ENCODE measurements at places on chromosomes 7 and 10.

GRCh38 chr10:12489806-12490205 lies 140.5 kb downstream of the CAMK1D start:
- DNase-seq, result no peak

GRCh38 chr7:151438864-151439601 lies 908 bp downstream of the CRYGN start:
- no peak for DNase-seq

- no peak for DNase-seq
Observed at GRCh38 chr7:24609059-24609458, 35.8 kb downstream of the PALS2 start.

GRCh38 chr7:129559564-129559963 lies 52.0 kb upstream of the NRF1 start:
- no peak for DNase-seq

- no peak for DNase-seq
Observed at GRCh38 chr7:80210400-80210799, 75.8 kb downstream of the GNAI1 start.

DNA sequence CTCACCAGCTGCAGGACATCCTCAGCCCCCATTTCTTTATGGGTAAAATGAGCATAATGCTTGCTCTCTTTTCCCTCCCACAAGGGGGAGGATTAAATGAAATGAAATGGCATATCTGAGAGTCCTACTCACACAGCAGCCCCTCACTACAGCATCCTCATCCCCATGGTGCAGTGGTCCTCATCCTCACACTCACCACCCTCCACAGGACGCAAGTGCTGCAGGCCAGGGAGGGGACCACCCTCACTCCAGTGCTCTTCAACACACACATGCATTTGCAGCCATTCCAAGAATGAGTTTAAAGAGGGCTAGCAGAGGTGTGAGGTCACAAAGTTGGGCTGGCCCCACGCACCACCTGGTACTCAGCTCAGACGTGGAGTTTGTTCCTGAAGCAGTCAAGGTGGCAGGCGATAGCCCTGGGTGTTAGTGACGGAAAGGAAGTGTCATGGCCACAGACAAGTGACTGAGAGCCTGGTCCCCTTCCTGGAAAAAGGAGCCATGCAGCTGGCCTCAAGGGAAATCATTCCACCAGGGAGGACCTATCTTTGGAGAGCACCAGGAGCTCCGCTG lies 234.0 kb downstream of the TNS3 start:
- no peak for DNase-seq

Data from thymus (tissue), 14 donors.